ENCODE measurements at places on chromosomes 4 and X.
A peak's percentile ranks its signal among the peaks of the same experiment; 100 is the strongest.

- peak; percentile 19 for DNase-seq
These were observed 2.8 kb downstream of the MXD4 start for GRCh38 chr4:2259036-2259540.

- no peak for DNase-seq
These were observed 87.7 kb downstream of the FHDC1 start for GRCh38 chr4:153023692-153024394.

GRCh38 chr4:124306352-124306751 is 406.2 kb downstream of the ANKRD50 start:
- no peak for DNase-seq

DNA sequence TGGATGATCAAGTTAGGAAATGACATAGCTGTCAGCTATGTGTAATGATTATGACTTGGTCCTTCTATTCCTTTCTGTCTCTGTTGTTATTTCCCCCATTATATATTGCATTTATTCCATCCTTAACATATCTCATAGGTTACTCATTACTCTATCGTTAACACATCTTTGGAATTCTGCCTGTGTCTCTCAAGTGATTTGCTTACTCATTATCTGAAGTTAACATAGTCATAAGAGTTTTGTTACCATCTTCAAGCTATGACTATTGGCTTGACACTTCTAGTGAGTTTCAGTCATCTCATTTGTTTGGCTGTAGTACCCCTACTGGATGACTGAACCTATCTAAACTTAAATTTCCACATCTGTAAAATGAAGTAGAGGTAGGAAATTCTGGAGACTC is 286.1 kb upstream of the PPP1R2C start:
- DNase-seq: no peak

- no peak for DNase-seq
These were observed 356.2 kb downstream of the ADGRL3 start for GRCh38 chr4:61556277-61556676.
